ENCODE measurements at places on chromosomes 4 and X. TPM values are rescaled to one million over a fixed set of nuclear protein-coding genes. Genes with fewer than 3 reads are reported as not detected.
A peak's percentile ranks its signal among the peaks of the same experiment; 100 is the strongest.

DNA sequence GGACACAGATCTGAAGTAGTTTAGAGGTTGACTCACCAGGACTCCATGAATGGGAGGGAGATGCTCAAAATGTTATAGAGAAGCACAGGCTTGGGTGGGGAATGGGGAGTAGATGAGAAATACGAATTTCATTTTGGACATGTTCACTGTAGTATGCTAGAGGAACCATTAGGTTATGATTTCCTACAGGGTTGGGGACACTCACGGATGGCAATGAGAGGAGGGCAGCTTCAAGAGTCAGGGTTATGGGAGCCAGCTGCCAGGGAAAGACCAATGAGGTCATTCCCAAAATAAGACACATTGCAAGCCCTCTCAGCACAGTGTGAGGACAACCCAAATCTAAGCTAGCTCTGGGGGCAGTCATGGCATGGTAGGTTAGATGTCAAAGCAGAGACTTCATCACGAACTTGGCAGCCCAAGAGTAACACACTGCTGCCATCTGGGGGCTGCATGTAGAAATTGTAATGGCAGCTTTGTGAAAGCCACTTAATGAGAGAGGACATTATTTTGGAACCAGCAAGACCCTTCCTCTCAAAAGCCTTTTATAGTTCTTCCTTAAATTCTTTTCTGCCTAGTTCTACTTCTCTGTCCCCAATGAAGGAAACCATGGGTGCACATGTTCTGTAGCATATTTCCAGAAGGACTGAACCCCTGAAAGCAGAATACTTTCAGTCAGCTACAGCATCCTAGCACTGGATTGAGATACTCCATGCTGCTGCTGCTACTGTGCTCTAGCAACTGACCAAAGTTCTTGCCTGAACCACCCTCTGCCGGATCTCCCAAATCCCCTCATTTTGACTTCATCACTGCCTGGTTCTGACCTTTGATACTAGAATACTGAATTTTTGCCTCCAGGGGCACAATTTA lies 16.2 kb upstream of the ZCCHC12 start:
- peak; percentile 68 for DNase-seq

DNA sequence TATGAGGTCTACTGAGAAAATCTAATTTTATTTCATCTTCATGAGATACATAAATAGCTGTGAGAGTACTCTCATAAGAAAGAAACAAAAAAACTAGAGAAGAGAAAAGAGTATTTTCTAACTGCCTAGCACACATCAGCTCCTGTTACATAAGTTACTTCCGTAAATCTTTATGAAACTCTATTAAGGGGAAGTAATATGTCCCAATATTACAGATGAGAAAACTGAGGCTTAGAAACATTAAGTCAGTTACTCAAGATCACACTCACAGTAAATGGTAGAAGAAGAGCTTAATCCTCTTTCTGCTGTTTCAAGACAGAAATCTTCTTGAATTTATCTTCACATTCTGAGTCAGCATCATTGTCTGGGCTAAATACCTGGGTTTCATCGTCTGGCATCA lies 164.1 kb downstream of the DTHD1 start:
- DNase-seq: no peak

- peak; percentile 43 for DNase-seq
Observed at GRCh38 chr4:10078481-10079233, 37.9 kb downstream of the WDR1 start.

DNA sequence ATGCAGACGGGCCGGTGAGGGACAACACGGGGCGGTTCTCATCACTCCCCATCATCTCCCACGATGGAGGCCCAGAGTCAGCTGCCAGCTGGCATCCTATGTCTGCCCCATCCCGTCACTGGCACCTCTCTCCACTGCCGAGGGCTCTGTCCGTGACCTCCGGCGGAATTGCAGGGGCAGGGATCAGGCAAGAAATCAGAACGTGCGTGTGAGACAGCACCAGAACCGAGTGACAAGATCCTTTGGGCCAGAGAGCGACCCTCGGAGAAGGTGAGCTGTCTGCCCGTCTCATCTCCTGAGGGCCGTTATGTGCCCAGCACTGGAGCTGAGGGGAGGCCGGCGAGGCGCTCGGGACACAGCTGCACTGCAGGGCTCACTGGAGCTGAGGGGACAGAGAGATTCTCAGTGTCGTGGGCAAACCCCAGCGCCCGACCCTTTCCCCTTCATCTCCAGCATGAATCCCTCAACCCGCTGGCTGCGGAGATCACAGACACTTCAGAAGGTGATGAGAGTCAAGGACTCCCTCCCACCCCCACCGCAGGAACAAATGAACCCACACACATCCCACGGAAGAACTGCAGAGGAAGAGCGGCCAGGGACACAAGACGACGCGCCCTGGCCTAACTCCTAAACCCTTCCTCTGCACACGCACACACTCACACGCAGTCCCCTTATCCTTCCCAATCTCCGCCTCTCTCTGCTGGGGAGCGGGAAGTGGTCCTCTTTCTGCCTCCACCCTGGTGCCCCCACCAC lies 128.7 kb downstream of the AFAP1 start:
- DNase-seq: no peak

DNA sequence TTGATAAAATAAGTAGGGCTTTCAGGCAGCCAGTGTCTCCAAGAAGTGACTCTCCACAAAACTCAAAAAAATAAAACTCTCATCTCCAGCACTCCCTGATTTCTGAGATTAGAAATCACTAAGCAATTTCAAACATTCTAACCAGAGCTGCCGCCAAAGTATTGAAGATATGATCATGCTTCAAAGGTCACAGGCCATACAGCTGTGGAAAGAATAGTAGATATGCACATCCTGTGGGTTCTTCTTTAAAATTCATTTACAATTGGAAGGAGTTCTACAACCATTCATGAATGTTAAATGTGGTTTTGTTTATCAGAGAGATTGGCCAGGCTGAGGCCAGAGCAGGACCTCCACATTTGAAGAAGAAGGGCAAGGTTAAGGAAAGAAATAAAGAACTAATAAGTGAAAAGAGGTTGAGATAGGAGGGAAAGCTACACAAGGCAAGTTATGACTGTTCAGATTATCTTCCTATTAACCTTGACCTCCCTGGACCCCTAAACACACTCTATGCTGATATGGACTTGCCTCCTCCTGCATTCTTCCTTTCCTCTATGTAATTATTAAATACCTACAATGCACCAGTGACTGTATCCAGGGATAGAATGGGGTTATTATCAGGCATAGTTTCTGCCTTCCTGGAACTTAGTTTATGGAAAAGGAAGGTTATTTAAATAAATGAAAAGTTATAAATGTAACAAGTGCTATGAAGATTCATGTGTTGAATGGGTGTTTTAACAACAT lies 56.4 kb downstream of the USP38 start:
- no peak for DNase-seq

GRCh38 chrX:20181598-20182329 lies 40.1 kb upstream of the EIF1AX start:
- DNase-seq: no peak

DNA sequence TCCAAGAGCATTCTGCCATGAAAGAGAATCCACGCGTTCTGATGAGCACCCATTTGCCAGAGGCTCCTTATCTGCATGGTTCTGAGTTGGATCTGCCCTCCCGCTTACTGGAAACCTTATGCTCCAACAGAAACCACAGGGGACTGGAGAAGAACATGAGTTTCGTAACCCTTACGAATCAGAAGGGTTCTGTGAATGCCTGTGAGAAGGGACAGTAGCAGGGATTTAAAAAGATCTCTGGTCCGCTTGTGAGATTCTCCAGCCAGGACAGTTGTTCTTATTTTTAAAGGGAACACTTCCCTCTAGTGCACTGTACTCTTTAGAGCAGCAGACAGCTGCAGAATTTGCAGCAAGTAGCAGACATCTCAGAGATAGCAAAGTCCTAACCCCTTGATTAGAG lies 22.5 kb upstream of the CENPU start:
- DNase-seq: no peak

CD38 gene
- 3.6 TPM for total RNA-seq

PDGFRA gene
- total RNA-seq: 283 TPM

- DNase-seq: no peak
Observed at GRCh38 chr4:2284934-2285612, 23.2 kb upstream of the MXD4 start.

NAT8L gene
- not detected for total RNA-seq

DNA sequence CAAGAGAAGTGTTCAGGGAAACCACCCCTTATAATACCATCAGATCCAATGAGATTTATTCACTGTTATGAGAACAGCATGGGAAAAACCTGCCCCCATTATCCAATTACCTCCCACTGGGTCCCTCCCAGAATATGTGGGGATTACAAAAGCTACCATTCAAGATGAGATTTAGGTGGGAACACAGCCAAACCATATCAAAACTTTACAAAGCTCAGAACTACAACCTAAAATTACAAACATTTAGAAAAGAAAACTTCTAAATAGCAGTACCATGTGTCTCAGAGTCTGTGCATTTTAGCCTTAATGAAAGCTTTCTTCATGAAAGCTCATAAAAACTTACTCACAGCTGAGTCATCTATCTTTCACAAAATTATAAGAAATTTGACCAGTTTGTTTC lies 1442.8 kb upstream of the PCDH7 start:
- DNase-seq: no peak

ZNF185 gene
- total RNA-seq: 2.5 TPM

DNA sequence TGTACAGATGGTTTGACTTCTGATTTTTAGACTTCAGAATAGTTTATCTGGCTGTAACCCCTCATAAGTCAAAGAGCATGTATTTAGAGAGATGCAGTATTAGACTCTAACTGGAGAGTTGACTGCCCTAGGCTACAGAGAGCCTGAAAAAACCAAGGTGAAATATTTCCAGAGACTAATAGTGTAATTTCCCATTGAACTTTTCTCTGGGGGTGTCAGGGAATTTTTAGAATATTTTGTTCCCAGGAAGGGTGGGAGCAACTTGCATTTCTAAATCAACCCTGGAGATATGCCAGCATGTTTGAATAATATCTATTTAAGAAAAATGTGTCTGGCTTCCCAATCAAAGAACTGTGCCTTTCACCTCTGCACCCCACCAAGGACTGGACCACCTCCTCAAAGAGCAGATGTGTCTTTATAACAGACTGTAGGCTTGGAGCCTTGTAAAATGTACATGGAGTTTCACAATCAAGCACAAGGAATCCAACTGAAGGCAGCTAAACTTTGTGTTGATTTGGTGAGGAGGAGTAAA lies 2.0 kb downstream of the ANXA3 start:
- DNase-seq: no peak

DNA sequence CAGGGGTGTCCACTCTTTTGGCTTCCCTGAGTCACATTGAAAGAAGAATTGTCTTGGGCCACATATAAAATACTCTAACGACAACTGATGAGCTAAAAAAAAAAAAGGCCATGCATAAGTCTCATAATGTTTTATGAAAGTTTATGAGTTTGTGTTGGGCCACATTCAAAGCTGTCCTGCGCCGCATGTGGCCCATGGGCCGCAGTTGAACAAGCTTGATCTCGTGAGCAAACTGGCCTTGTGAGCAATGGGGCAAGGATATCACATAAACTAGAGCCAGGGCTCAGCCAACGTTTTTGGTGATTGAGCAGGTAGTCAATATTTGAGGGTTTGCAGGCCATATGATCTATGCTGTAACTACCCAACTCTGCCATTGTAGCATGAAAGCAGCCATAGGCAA lies 44.6 kb upstream of the PHKA2 start:
- DNase-seq: no peak

- no peak for DNase-seq
Observed at GRCh38 chr4:73544620-73545019, 63.1 kb downstream of the AFM start.

- DNase-seq: no peak
Observed at GRCh38 chr4:47120783-47121182, 89.4 kb downstream of the GABRB1 start.

ESX1 gene
- total RNA-seq: not detected

- no peak for DNase-seq
Observed at GRCh38 chr4:139559687-139560086, 3.7 kb upstream of the SETD7 start.

DNA sequence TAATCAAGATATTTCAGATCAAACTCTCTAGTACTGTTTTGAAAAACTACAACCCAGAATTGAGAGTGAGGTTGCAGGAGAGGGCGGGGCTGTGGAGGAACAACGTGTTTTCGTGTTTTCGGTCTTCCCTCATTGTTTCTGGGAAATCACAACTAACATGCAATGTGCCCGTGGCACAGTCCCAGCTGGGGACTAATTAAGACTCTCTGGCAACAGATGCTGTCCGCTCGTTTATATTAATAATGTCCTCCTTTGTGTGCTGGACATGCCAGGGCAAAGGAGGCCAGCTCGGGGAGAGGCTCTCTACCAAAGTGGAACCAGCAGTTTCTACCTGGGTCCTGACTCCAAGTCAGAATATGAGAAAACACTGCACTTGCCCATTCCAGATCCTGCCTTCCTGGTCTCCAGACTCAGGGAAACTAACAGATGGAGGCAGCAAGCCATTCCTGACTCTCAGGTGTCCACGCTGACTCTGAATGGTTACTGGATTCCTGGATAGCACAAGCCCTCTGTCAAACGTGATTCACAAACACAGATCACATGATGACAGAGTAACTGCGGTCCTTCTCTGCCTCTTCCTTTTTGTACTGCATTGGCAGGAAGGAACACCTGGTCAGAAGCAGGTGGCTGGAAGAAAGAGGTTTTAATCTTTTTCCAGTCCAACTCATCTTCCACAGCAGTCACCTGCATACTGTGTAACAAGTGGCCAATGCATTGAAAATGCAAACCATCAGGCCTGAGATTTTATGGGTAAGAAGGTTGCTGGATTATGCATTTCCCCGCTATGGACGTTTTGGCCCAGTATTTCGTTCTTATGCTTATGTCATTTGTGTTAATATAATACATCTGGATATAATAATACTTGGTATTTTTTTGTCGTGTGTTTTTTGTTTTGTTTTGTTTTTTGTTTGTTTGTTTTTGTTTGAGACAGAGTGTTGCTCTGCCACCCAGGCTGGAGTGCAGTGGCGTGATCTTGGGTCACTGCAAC lies 65.0 kb downstream of the COQ2 start:
- no peak for DNase-seq

- DNase-seq: no peak
Observed at GRCh38 chr4:137623013-137623412, 90.7 kb upstream of the PCDH18 start.

DNA sequence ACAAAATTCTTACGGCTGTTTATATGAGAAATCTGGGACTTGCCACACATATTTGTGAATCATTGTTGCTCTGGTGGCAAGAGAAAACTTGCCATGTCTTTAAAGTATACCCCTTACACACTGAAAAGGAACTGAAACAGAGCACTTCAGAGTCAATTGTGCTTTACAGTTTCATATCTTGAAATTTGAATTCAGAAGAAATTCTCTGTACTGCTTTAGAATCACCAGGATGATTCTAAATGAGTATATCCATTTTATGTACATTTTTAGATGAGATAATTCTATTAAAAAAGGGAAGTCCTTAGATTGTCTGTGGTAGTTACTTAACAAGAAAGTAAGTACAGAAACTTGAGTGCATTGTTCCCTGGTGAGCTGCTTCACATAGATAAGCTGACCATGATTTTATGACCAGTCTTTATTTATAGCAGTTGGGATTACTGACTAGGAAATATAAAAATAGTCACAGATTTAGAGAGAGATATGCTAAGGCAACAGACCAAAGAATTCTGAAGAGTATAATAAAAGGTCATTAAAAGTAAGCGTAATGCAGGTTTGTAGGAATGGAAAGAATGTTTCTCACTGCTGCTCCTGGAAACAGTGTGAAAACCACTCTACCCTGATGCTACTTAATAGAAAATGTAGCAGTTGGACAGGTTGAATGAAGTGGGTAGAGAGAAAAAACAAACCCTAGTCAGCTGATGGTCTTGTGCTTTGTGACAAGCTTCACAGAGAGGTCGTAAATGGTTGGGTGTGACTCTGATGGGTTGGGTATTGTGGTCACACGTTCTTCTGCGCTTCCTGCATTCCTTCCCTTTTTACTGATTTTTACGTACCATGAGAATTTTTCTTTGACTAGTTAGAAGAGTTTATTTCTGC lies 41.0 kb downstream of the FNIP2 start:
- no peak for DNase-seq

ADH1A gene
- not detected for total RNA-seq

PCYT1B gene
- not detected for total RNA-seq

BBS12 gene
- 4.7 TPM for total RNA-seq

Measured in Peyer's patch (tissue), 4 donors.